ENCODE measurements at places on chromosomes 5 and 9.

GRCh38 chr5:124061663-124062062 is 549.7 kb downstream of the CSNK1G3 start:
- no peak for DNase-seq

GRCh38 chr5:125081101-125081500 is 334.7 kb upstream of the ZNF608 start:
- no peak for DNase-seq

DNA sequence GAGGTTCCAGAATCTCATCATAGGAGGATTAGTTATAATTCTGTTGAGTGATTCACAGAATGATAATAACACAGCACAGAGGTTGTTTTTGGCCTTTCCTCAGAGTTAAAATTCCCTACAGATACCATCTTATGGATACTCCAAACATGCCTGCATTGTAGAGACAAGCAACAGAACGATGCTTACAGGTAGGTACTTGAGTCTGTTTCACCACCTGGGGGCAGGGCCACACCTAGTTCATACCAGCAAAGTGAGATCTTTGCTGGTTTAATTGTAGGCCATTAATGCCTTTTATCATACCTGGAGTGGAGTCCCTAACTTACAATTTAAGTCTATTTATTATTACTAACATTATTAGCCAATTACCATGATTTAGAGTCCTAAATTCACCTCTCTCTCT is 416.5 kb upstream of the TLE4 start:
- no peak for DNase-seq

DNA sequence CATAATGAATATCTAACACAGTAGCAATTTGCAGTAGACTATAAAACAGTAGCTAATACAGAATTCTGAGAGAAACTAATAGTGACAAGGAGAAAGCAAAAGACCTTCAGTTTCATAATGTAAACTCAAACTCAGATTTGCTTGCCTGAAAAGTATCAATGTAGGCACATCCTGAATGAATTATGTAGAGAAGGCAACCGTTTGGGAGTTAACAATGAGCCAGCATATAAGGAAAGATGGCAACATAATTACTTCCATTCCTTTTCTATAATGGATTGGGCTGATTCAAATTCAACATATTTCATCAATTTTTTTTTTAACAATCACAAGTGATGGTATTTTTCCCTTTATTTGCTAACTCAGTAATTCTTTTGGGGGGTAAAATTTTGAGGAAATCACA is 261.6 kb downstream of the SEMA5A start:
- DNase-seq: no peak

DNA sequence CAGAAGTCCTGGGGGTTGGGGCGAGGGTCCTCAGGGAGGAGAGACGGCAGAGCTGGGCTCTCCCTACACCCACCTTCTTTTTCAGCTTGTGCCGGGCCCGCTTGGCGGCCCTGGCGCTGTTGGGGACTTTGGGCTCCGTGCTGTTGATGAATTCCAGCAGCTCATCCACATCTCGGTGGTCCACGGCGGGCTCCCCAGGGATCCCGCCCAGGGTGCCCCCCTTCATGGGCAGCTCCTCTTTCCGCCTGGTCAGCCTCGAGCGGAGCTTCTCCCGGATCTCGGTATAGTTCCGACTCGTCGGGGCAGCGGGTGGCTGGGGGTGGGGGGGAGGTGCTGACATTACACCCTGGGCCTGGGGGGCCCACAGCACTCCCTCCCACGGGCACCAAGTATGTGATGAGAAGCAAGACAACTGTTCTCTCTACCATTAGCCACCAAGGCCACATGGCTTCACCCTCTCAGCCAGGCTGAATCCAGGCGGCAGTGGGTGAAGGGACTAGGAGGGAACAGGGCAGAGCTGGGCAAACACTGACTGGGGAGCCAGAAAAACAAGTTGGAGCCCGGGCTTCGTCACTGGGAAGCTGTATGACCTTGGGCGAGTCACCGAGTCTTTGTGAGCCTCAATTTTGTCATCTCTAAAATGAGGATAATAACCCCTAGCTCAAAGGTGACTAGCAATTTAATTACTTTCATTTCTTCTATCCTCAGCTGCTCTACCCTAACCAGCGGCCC is 14.6 kb upstream of the DDX41 start:
- DNase-seq: no peak

DNA sequence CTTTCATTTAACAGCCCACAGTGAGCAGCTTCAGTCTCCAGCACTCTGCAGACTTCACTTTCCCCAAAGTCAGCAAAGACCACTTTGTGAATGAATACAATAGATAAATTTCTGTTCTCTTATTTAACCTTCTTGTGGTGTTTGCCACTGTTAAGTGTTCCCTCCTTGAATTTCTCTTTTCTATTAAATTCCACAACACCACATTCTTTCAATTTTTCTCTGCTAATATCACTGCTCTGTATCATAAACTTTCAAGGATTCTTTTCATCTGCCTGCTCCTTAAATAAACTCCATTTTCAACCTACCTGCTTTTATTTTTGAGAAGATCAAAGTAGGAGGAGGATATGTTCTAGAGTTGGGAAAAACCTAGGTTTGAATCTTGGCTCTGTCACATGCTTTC is 739.5 kb upstream of the GRAMD2B start:
- no peak for DNase-seq

GRCh38 chr5:1203968-1204692 is 2.7 kb downstream of the SLC6A19 start:
- no peak for DNase-seq

DNA sequence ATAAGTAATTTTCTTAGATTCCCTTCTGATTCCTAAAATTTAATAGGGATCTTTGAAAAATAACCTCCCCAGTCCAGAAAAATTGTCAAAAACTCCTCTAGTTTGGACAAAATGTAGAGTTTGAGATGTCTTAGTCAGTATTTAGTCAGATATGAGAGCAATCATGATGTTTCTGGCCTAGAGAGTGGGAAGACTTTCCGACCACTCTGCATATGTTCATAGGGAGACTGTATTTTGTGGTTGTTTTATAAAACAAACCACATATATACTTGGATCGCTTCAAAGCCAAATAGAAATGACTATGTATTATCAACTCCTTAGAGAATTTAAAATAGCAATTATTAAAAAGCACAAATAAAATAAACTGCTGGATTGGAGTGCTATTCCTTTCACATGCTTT is 15.8 kb downstream of the ZFAND5 start:
- no peak for DNase-seq

DNA sequence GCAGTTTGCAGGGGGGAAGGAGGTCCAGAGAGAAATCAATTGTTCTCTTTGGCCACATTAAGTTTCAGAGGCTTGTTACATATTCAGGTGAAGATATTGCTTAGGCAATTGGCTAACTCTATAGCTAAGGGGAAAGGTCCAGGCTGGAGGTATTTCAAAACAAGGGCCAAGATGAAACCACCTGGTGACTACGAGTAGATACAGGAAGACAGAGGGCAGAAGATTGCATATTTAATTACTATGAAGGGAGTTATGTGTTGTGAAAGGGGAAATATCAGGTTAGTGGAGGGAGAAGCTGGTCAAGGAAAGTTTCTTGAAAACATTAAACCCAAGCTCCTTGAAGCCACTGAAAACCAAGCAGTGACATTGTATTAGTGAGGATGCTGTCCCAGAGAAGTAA is 1.9 kb upstream of the RAD23B start:
- no peak for DNase-seq

- no peak for DNase-seq
These were observed 186.2 kb downstream of the FANCC start for GRCh38 chr9:95131023-95131943.

DNA sequence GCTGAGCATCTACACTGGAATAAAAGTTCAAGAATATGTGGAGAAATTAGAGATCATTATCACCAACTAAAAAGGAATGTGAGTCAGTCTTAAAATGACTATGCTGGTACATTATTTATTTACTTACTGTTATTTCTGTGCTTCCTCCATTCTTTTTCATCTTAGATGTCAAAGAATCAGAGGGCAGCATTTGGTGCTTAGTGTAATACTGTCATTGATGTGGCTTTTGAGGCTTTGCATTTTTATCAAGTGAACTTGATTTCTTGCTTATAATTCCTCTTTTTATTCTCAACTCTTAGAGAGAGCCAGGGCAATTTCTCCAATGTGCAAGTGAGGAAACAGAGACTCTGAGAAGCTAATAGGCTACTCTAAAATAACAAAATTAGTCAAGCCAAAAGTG is 163.7 kb upstream of the TRPC7 start:
- no peak for DNase-seq

DNA sequence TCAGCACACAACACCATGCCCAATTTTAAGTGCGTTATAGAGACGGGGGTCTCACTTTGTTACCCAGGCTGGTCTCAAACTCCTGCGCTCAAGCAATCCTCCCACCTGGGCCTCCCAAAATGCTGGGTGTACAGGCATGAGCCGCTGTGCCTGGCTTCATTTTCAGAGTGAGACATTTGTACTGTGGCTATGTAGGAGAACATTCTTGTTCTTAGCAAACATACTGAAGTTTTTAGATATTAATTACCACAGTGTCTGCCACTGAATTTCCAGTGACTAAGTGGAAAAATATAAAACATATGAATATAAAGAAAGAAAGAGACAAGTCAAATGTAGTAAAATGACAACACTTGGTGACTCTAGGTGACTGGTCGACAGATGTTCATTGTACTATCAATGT is 20.9 kb downstream of the BTNL9 start:
- DNase-seq: no peak

DNA sequence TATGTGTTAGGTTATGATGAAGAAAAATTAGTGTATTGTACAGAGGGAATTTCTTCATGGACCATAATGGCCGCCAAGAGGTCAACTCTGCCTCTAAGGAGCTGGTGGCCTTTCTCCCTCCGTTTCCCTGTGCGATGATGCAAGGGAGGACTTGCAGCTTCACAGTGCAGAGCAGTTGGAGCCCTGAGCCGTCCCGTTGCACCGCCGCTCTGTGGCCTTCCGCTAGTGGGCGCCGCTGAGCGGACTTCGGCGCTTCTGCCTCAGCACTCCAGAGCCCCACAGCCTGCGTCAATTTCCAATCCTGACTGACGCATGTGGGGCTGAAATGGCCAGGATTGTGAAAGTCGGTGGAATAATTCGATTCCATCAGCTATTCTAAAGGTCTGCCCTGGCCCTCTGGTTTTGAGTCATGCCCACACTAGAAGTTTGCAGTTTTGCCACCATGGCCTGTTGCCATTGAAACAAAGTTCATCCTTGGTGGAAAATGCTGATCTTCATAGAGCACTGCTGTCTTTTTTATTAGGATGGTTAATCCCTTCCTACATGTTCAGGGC is 22.7 kb upstream of the LECT2 start:
- peak; percentile 17 for DNase-seq

Measured in activated T-helper 1 cell treated with anti-CD3 and anti-CD28 coated beads, Interleukin-2, amount 50 U/mL, for 16 hours (primary cell).